Activated CD4-positive, alpha-beta T cell treated with anti-CD3 and anti-CD28 coated beads for 36 hours (primary cell): ENCODE measurements at places on chromosomes 5 and 9. TPM values are rescaled to one million over a fixed set of nuclear protein-coding genes. Genes with fewer than 3 reads are reported as not detected.
A peak's percentile ranks its signal among the peaks of the same experiment; 100 is the strongest.

PRSS3 gene
- not detected for total RNA-seq

WDR31 gene
- total RNA-seq: 1.7 TPM

PTPRD gene
- not detected for total RNA-seq

GRCh38 chr5:131654776-131655175, 19.7 kb upstream of the RAPGEF6 start:
- no peak for DNase-seq
- H3K4me3 ChIP-seq: no peak overlapping the region
- no peak overlapping the region for H3K27ac ChIP-seq
- H3K27me3 ChIP-seq: no peaks in the 10 kb centered on the region
- peaks cover 35% of the 10 kb centered on the region for H3K36me3 ChIP-seq

GRCh38 chr5:65823845-65824445, 101.9 kb downstream of the NLN start:
- no peaks in the 10 kb centered on the region for H3K27me3 ChIP-seq
- peaks cover 28% of the 10 kb centered on the region for H3K4me1 ChIP-seq
- no peak for DNase-seq
- H3K36me3 ChIP-seq: no peaks in the 10 kb centered on the region

DNA sequence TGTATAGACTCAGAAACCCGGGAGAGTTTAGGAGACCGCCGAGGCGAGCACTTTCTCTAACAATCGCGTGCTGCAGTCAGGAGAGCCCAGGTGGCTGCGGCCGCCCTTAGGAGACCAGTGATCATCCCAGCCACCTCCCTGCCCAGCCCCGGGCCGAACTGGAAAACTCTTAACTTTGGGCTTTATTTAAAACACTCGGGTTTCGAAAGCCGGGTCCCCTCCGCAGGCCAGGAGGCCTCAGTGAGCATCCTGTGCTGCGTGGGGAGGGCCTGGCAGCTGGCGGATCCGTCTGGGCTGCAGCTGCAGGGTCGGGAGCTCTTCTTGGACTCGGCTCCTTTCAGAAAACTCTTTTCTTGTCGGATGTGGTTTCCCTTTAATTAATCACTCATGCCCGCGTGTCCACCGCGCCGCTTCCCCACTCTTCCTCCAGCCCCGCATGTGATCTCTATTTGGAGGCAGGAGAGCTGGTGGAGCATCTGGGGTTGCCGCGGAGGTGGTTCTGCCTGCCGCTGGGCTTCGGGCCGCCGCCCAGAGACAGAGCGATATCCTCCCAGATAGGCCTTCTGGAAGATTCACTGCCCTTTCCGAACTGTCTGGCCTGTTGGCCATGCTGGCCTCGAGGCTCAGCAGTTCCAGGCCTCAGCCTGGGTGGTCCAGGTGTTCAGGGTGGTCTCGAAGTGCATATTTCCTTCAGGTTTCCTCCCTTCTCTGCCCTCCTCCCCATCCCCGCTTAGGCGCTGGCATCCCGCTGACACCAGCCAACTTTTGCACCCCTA, 59.5 kb downstream of the TMEM174 start:
- no peak overlapping the region for H3K27ac ChIP-seq
- no peaks in the 10 kb centered on the region for H3K36me3 ChIP-seq
- H3K4me1 ChIP-seq: peaks cover 28% of the 10 kb centered on the region
- H3K4me3 ChIP-seq: no peak overlapping the region
- peaks cover 65% of the 10 kb centered on the region for H3K27me3 ChIP-seq

DNA sequence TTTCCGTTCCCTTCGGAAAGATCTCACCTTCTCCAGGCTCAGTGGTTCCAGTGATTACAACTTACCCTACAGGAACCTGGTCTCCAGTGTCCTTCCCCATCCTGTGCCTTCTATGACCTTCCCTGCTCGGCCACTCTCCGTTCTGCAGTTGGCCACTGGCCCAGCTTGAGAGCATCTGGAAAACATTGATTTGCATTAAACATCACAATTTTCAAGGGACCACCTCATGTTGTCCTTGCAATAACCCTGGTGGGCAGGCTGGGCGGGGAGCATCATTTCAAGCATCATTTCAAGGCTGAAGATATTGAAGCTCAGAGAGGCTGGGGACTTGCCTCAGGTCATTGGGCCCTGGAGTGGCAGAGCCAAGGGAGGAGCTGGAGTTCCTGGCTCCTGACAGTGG, 177.4 kb downstream of the SEC61B start:
- no peaks in the 10 kb centered on the region for H3K27me3 ChIP-seq
- no peak overlapping the region for H3K27ac ChIP-seq
- no peak overlapping the region for H3K4me3 ChIP-seq

GRCh38 chr5:531101-531748, 7.0 kb upstream of the SLC9A3 start:
- H3K36me3 ChIP-seq: no peaks in the 10 kb centered on the region
- peaks cover 23% of the 10 kb centered on the region for H3K4me1 ChIP-seq
- no peak overlapping the region for H3K4me3 ChIP-seq

GRCh38 chr9:38039907-38040682, 28.9 kb downstream of the SHB start:
- H3K4me3 ChIP-seq: no peak overlapping the region
- no peaks in the 10 kb centered on the region for H3K27me3 ChIP-seq
- H3K4me1 ChIP-seq: peaks cover 4% of the 10 kb centered on the region
- no peak for DNase-seq
- H3K27ac ChIP-seq: no peak overlapping the region

- H3K36me3 ChIP-seq: no peaks in the 10 kb centered on the region
- no peak for DNase-seq
- H3K4me3 ChIP-seq: no peak overlapping the region
- H3K27me3 ChIP-seq: peaks cover 2% of the 10 kb centered on the region
Observed at GRCh38 chr5:11007269-11007870, 246.3 kb upstream of the DAP start.

DNA sequence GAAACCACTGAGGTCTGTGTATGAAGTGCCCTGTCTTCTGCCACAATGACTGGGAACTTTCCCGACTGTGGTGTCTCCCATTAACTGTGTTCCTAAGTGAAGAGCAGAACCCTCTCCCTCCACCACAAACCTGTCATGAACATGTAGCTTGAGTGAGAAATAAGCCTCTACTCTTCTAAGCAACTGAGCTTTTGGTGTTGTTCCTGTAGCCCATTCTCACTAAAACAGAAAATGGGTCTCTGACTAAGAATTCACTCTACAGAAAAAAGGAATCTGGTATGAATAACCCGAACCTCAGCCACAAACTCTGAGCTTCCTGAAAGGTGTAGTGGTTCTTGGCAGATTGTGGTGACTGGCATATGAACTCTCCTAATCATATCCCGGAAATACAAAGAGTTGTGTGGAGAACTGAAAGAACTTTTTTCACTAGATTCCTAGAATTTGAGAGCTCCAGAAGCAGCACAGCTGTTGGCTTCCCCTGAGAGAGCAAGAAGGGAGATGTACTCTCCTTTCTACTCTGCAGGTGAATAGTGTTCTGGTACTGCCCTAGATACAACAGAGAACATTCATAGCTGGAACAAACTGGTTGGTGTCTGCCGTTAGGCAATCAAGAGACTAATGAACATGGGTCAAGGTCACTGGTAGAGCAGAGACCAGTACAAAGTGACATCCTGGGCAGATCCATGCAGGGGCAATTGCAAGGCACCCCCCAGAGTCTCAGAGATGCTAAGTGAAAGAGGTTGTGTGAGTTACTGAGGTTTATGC, 283.8 kb downstream of the PDE4D start:
- H3K4me1 ChIP-seq: peaks cover 18% of the 10 kb centered on the region
- no peak overlapping the region for H3K4me3 ChIP-seq
- H3K36me3 ChIP-seq: no peaks in the 10 kb centered on the region
- peak; percentile 52 for DNase-seq

DNA sequence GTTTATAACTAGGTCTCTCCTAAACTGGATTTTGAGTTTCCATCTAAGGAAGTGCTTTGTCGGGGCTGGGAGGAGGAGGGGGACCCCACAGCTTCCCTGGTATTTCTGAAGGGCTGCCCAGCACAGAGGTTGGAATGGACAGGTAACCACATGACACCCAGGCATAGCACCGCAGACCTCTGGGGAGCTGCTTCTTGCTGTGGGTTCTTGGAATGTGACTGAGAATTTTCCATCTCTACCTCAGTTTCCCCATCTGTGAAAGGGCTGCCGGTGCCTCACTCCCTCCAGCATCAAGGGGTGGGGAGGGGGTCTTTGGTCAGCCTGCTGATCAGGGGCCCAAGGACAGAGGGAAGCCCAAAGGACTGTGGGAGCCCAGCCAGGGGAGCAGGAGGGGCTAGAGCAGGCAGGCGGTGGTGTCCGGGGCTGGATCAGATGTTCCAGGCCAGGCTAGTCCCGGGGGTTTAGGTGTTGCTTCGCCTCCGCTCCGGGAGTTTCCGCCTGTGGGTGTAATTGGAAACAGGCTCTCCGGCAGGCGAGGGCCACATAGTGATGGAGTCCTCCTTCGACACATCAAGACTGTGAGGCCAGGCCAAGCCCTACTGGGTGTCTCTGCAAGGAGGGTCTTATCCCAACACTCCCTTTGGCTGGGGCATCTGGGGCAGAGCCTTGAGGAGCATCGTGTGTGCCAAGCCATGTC, 3.3 kb downstream of the OLFML2A start:
- H3K27ac ChIP-seq: no peak overlapping the region
- no peaks in the 10 kb centered on the region for H3K36me3 ChIP-seq
- peaks cover 21% of the 10 kb centered on the region for H3K27me3 ChIP-seq
- peaks cover 5% of the 10 kb centered on the region for H3K4me1 ChIP-seq
- no peak overlapping the region for H3K4me3 ChIP-seq
- DNase-seq: no peak

DNA sequence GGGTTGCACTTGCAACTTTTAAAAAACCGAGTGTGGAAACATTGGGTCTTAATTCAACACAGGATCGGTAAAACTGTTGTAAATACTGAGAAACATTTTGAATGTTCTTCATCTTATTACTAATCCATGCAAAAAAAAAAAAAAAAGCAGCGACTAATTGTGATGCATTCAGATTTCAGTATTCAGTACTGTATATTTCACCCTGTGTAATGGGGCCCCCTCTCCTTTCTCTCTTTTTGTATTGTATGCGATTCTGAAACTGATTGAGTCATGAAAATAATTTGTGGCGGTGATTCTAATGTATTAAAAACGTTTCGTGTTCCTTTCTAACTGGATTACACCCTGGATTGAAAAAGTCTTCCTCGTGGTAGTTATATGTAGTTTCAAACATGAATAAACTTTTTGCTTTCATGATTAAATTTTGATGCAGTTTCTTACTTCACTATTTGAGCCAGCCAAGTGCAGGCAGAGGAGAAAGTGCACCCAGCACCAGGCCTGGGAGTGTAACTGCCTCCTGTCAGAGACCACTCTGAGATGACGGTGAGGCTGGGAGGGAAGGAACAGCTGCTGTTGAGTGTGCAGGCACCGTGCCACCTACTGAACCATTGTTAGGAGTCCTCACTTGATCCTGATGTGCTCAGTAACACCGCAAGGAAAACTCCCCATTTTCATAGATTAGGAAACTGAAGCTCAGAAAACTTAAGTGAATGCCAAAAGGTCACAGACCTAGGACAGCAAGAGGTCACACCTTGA, 220.0 kb downstream of the PBX3 start:
- no peaks in the 10 kb centered on the region for H3K27me3 ChIP-seq
- peaks cover 11% of the 10 kb centered on the region for H3K4me1 ChIP-seq
- no peaks in the 10 kb centered on the region for H3K36me3 ChIP-seq
- no peak overlapping the region for H3K27ac ChIP-seq

DNA sequence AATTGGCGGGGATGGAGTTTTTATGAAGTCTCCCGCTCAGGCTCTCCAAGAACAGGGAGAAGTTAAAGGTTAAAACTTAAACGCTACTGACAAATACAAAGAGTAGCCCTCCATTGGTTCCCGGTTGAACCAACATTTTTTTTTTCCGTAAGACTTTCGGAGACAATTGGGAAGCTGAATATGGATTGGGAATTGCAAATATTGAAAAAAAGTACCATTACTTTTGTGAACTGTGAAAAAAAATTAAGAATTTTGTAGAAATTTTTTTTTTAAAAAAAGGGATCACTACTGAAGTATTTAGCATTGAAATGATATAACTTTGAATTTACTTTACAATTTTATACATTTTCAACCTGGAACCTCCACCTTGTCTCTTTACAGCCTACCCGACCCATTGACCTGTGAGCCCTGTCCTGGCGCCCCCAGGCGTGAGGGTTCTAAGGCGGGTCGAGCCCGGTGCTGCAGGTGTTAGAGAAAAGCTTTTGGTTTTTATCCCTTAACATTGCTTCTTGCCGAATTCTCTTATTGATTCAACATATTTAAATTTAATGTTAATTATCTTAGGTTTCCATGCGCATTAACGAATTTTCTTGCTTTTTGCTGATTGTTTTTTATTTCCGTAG, 448 bp upstream of the ZNF782 start:
- peaks cover 16% of the 10 kb centered on the region for H3K36me3 ChIP-seq
- DNase-seq: no peak
- peaks cover 11% of the 10 kb centered on the region for H3K27me3 ChIP-seq
- H3K27ac ChIP-seq: peak overlapping the region; percentile 100

- no peak overlapping the region for H3K27ac ChIP-seq
- H3K36me3 ChIP-seq: no peaks in the 10 kb centered on the region
- no peaks in the 10 kb centered on the region for H3K27me3 ChIP-seq
- H3K4me3 ChIP-seq: no peak overlapping the region
- no peak for DNase-seq
Observed at GRCh38 chr5:133461796-133462516, 150.4 kb downstream of the FSTL4 start.

DNA sequence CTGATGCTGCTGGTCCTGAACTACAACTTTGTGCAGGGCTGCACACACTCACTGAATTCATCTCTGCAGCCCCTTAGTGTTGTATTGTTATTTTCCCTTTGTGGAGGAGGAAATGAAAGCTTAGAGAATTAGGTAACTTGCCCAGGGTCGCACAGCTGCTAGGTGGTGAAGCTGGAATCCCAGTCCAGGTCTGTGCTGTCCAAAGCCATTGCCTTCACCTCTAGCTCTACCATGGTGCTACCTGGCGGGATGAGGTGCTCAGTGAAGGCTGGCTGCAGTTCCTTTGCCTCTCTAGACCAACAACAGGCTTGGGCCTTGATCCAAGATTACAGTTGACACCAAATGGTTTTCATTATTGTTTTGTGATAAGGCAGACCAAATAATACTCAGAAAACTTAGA, 177.8 kb upstream of the PITX1 start:
- no peak overlapping the region for H3K4me3 ChIP-seq
- H3K27ac ChIP-seq: no peak overlapping the region
- H3K27me3 ChIP-seq: peaks cover 3% of the 10 kb centered on the region
- DNase-seq: no peak

DNA sequence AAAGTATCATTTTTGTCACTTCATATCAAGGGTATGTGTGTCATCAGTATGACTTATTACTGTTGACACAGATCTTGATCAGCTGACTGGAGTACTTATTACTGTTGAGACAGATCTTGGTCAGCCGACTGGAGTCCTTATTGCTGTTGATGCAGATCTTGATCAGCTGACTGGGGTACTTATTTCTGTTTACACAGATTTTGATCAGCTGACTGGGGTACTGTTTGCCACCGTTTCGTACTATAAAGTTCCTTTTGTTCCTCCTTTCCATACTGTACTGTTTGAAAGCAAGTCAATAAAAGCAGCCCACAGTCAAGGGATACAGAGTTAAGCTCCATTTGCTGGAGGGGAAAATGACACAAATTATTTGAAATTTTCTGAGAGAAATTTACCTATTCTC, 347.3 kb downstream of the CDH12 start:
- no peaks in the 10 kb centered on the region for H3K36me3 ChIP-seq
- no peaks in the 10 kb centered on the region for H3K27me3 ChIP-seq
- H3K4me1 ChIP-seq: no peaks in the 10 kb centered on the region
- no peak overlapping the region for H3K27ac ChIP-seq
- DNase-seq: no peak

- H3K4me1 ChIP-seq: peaks cover 71% of the 10 kb centered on the region
- DNase-seq: no peak
- H3K36me3 ChIP-seq: peaks cover 12% of the 10 kb centered on the region
- H3K4me3 ChIP-seq: no peak overlapping the region
Observed at GRCh38 chr9:112315331-112316257, 17.8 kb downstream of the PTBP3 start.

GRCh38 chr5:43043400-43043756, 3.3 kb upstream of the ANXA2R start:
- no peaks in the 10 kb centered on the region for H3K27me3 ChIP-seq
- H3K4me1 ChIP-seq: peaks cover 27% of the 10 kb centered on the region
- peak overlapping the region; percentile 94 for H3K27ac ChIP-seq
- H3K4me3 ChIP-seq: peak overlapping the region; percentile 81
